ENCODE measurements at places on chromosomes 3 and 15.
A peak's percentile ranks its signal among the peaks of the same experiment; 100 is the strongest.

DNA sequence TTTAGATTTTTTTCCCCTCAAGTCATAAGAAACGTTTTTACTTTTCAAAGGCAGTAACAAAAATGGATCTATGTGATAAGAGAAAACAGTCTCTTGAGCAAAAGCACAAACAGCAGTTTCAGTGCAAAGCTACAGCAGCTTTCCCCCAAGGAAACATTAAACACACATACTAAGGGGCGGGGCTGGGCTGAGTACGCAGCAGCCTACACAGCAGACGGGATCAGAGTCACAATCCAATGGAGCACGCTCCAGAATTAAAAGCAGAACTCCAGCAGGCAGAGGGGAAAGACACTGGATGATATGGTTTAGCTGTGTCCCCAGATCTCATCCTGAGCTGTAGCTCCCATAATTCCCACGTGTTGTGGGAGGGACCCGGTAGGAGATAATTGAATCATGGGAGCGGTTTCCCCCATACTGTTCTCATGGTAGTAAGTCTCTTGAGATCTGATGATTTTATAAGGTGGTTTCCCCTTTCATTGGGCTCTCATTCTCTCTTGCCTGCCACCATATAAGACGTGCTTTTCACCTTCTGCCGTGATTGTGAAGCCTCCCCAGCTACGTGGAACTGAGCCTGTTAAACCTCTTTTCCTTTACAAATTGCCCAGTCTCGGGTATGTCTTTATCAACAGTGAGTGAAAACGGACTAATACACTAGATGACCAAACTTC lies 116.2 kb upstream of the SLCO3A1 start:
- no peak for DNase-seq

GRCh38 chr3:196210673-196211556 lies at the start of gene ZDHHC19:
TSS of gene ZDHHC19 (minus strand) at chr3:196211400. CDS start at chr3:196211315, 85 bp downstream.
- no peak for DNase-seq

- DNase-seq: no peak
Measured at GRCh38 chr3:36060950-36061349, 319.4 kb upstream of the STAC start.

DNA sequence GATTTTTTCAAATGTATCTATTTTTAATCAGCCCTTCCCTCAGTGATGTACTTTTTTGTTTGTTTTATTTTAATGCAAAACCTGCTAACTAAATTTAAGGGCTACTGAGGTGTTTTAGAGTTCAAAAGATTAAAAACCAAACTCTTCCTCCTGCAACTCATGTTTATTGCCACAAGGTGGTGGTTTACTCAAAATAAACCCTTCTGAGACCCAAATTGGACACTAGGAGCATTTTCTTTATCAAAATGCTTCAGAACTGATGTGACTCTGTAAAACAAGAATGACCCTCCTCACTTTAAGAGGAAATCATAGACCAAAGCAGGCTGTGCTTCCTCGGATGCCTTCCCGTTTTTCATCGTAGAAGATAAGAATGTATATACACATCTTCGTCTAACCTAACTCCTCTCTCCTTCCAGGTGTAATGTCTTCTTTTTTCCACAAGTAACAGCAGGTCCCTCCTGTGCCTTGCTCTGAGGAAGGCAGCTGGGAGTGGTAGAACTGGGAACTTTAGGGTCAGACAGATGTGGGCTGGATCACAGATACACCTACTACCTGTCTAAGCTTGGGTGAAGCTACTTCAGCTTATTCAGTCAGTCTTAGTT lies 2.9 kb upstream of the NME9 start:
- DNase-seq: no peak

DNA sequence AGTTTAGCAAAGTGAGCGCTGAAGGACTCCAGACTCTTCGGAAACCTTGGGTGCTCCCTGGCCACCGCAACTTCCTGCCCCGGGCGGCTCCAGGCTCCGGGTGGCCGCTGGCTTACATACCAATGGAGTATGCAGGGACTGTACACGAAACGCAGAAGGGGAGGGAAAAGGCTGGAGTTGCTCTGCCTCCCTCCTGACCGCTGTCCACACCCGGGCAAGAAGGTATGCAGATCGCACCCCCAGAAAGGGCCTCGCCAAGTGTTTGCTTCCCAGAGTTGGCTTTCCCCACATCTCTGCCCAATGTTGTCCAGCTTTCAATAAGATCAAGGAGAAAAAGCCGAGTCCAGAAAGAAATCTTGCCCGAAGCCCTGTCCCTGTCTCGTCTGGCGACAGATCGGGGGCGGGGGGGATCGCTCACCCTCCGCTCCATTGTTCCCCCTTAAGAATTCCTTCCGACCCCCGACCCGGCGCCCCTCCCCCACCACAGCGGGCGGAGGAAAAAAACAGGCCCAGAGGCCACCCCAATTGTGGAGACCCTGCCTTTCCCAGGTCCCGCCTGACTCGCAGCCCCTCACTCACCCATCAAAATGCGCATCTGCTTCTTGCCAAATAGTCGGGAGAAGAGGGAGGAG lies 533 bp downstream of the ARF4 start:
- peak; percentile 32 for DNase-seq

GRCh38 chr3:196666001-196666867 lies 26.7 kb downstream of the NRROS start:
- no peak for DNase-seq

DNA sequence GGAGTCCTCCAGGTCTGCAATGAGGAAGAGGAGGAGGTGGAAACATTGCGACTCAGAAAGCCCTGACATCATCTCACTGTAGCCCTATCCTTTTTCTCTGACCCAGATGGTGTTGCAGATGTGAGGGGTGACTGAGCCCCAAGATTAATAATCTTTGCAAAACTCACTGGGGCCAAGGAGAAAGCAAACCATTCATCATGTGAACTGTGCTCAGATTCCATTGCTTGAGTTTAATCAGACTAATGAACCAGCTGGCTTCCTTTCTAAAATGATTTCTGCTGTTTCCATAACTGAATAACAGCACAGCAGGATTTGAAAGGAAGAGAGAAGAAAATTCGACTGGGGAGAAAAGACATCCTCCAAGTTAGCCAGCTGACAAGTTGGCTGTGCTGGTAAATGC lies 13.4 kb upstream of the DGKG start:
- DNase-seq: no peak

DNA sequence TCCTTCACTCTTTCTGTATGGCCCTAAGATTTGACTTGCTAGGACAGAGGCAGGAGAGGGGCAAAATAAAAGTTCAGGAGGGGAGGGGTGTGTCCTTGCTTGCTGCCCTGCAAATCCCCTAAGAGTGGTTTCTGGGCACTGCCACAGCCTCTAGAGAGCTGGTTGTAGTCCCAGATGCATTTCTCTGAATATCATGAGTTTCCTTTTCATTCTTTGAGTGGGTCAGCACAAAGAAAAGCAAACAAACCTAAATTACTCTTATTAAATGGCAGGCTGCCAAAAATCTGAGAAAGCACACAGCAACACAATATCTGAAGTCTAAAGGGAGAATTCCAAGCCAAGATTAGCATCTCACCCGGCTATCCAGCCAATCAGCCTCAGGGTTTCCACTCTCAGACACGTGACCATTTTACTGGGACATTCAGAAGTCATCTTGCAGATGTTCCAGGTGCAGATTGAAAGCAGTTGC lies 919.3 kb downstream of the TUSC7 start:
- DNase-seq: no peak

DNA sequence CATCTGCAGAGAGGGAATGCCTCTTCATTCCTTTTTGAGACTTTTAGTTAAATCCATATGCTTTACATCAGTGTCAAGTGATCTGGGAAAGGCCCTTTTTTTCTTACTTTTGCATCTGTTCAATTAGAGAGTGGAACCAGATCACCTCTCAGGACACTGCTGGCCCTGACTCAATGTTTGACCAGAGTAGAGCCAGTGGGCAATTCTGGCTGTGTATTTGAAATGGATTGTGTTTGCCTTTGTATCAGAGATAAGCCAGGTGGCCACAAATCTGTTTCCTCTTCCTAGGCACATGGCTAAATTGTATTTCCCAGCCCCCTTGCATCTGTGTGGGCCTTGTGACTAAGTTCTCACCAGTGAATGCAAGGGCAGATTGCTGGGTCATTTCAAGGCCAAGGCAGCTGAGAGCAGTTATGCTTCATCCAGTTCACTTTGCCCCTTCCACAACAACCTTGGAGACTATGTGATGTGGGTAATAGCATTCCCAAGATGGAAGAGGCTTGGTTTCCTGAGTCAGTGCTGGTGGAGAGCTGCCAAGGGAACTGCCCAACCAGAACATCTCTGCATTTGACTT lies 75.6 kb upstream of the CACNA2D3 start:
- no peak for DNase-seq

GRCh38 chr15:36501063-36501678 lies 78.3 kb upstream of the CDIN1 start:
- no peak for DNase-seq

GRCh38 chr15:73598530-73599160 lies 34.5 kb downstream of the NPTN start:
- DNase-seq: no peak

DNA sequence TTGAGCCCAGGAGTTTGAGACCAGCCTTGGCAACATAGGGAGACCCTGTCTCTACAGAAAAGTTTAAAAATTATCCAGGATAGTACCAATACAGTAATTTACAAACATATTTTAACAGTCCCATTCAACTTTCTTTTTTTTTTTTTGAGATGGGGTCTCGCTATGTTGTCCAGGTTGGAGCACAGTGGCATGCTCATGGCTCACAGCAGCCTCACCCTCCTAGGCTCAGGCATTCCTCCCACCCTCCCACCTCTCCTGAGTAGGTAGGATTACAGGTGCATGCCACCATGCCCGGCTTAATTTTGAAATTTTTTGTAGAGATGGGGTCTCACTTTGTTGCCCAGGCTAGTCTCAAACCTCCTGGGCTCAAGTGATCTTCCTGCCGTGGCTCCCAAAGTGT lies 12.5 kb upstream of the MAP6D1 start:
- no peak for DNase-seq

DNA sequence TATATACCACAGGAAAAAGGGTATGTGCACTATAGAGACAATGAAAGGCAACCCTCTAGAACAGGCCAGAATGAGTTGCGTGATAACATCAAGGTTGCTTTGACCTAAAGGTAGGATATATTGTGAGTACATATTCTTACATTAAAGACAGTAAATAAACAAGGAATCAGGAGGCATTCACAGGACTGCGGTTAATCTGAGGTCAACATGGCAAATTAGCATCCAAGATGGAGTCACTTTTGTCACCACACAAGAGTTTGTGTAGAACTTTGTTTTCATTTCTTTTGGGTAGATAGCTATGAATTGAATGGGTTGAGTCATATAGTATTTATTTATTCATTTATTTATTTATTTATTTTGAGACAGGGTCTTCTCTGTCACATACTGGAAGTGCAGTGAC lies 11.5 kb upstream of the SCAP start:
- no peak for DNase-seq

GRCh38 chr15:90184119-90184785 lies 16.9 kb upstream of the SEMA4B start:
- no peak for DNase-seq

DNA sequence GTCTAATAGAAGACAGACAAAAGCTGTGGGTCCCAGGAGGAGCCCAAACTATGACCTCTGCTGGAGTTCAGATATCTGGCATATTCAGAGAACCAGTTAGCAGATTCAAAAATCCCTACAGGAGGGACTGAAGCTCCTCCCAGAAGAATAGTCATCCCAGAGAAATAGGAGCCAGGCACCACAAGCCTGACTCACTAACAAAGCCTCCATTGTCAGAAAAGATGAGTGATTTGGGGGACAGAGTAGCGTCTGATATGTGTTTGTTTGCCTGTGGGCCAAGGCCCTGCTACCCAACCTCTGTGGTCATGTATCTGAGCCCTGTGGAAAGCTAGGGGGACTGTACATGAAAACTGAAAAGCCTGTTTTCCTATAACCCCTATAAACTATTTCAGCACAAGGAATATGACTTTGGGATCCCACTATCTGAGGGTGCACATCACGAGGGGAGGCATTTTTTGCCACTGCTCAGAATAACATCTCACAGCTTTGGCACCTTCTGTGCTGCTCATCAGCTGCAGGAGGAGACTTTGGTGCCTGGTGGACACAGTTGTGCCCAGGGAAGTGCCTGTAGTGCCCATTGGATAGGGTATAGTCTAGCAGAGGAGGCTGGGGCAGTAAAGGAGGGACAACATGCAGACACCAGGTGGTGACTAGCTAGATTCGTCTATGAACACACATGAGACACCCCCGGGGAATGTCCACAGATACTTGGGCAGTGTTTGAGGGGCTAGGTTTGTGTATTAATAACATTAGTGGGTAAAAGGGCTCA lies 9.7 kb upstream of the LARP6 start:
- DNase-seq: no peak

DNA sequence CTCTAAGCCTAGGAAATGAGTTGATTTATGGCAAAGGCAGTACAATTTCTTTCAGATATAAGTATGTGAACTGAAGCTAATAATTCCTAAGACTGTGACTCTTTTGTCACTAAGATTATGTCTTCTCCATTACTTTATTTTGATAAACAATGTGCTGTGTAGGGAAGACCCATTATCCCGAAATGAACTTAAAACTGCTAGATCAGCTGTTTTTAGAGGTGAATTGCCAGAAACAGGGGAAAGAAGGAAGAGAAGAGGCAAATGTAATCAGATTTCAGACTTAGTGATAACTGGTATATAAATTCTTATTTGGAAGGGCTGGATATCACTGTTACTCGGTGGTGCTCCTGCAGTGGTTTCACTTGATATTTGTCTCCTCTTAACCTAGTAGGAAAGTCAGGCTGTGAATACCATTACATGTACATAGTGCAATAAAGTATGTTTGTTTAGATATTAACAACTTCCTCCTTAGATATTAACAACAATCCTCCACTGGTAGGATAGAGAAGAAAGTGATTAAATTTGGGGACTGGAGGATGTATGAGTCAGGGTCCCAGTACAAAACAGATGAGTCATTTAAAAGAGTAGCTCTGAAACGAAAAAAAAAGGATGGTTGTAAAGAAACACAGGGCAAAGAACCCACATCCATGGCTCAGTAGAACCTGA lies 338.5 kb upstream of the KCNH8 start:
- DNase-seq: no peak

DNA sequence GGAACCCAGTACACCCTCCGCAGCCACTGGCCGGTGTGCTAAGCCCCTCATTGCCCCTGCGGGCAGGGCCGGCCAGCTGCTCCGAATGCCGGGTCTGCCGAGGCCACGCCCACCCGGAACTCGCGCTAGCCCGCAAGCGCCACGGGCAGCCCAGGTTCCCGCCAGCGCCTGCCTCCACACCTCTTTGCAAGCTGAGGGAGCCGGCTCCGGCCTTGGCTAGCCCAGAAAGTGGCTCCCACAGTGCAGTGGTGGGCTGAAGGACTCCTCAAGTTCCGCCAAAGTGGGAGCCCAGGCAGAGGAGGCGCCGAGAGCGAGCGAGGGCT lies 81.4 kb upstream of the BCHE start:
- DNase-seq: no peak
